ENCODE measurements at places on chromosomes 11 and 22. TPM values are rescaled to one million over a fixed set of nuclear protein-coding genes. Genes with fewer than 3 reads are reported as not detected.
A peak's percentile ranks its signal among the peaks of the same experiment; 100 is the strongest.

Gene MPPED1
- not detected for total RNA-seq

Gene NRIP3
- 2.3 TPM for total RNA-seq

- no peak for DNase-seq
These were observed 37.8 kb downstream of the TSPAN18 start for GRCh38 chr11:44764583-44764982.

GRCh38 chr11:128496249-128496648 is 91.1 kb downstream of the ETS1 start:
- DNase-seq, result no peak

Gene TP53I11
- 23.5 TPM for total RNA-seq

DNA sequence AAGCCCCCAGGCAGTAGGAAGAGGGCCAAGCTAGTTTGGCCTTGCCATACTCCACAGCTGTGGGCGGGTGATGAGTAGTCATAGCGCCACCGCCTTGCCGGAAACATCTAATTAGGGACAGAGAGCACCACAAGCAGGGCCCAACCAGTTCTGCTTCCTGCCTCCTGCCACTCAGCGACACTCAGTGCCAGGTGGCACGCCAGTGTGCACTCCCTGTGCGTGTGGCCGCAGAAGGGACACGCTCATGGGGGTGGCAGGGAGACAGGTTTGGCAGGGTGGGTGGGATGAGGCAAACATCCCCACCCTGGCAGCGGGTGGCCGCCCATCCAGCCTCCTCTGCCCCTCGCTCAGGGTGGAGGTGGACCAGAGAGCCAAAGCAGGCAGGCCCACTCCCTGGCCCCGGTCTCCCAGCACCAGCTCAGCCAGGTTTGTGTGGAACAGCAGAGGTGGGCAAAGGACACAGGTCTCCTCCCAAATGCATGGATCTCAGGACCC is 4.9 kb downstream of the OVOL1 start:
- peak; percentile 46 for DNase-seq

DNA sequence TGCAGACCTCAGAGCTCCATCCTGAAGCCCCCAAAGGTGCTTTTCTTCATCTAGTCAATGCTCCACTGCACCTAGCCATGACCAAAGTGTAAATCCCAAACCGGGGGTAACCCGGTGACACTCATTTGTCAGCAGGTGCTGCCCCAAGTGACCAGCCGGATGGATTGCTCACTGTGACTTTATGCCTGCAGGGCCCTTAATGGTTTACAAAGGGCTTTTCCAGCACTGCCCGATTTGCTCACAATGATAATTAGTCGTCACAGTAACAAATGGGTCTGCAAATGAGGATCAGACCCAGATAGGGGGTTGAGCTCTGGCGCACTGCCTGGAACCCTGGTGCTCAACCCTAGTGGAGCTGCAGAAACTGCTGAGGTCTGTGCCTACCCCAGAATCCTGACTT is 45.7 kb upstream of the CD5 start:
- DNase-seq, result no peak

GRCh38 chr11:19378814-19379213 is 138.1 kb upstream of the E2F8 start:
- no peak for DNase-seq

DNA sequence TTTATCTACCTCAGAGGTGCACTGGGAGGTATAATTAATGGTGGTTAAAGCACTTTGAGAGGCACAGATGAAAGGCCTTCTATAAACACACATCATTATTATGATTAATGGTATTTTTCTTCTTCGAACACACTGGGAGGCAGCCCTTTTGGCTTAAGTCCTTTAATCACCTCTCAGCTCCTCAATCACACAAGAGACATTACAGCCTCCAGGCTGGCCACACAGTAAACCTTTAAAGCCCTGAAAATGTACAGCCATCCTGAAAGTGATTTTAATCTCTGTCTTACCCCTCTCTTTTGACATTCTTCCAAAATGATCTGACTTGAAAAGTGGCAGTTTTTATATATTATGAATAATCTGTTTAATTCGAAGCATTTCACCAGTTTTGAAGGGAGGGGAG is 54.3 kb upstream of the VSTM5 start:
- DNase-seq, result no peak

- peak; percentile 98 for DNase-seq
These were observed 38.3 kb downstream of the PIK3IP1 start for GRCh38 chr22:31253949-31254348.

DNA sequence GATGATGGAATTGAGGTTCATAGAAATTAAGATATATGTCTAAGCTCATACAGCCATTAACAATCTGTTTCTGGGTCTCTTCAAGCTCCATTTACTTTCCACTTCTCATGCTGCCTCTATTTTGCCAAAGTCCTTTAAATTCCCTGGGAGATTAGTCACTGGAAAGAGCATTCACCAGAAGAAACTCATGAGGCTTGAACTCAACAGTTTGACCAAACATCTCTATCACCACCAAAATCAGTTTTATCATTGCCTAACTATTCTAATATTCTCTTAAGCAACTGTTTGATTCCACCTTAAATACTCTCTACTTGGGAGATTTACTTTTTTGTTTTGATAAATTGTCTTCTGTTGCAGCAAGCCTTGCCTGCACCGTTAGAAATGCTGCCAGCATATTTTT is 881.3 kb downstream of the KCNA4 start:
- no peak for DNase-seq

Gene APOL5
- not detected for total RNA-seq

- DNase-seq, result no peak
These were observed 235.3 kb upstream of the SORL1-AS1 start for GRCh38 chr11:121688055-121688491.

- DNase-seq, result no peak
These were observed 861.4 kb upstream of the RAG2 start for GRCh38 chr11:37459456-37459855.

GRCh38 chr11:95229993-95230809 is 801 bp downstream of the SESN3 start:
- peak; percentile 42 for DNase-seq

Gene RFPL2
- not detected for total RNA-seq

GRCh38 chr22:45069925-45070324 is 60.1 kb upstream of the PHF21B start:
- peak; percentile 86 for DNase-seq

DNA sequence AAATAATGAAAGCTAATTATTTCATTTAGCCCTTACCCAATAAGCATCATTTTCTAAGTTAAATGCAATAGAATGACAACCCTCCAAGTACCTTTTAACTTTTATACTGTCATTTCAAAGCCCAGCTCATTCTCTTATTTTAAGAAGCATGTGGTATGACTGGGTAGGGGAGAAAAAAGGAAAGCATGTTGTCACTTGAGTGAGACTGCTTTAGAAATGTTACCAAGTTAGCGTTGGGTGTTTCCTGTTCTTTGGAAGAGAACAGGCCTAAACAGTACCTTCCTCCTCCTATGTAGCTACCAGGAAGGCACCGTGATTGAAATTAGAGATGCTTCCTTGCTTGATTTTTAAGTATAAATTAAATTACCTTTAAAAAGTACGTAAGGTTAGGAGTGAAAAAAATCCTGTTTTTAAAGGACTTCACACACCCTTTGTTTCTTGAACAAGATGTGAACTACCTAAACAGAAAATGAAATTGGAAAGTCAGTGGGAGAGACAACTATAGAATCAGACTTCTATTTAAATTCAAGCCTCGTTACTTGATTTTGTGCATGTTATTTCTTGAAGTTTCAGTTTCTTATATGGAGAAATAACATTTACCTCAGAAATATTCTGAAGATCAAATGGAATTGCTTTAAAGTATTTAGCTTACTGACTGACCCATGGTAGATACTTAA is 741 bp upstream of the CNTF start:
- peak; percentile 40 for DNase-seq

GRCh38 chr11:85299258-85299942 is 327.7 kb downstream of the DLG2 start:
- no peak for DNase-seq

Gene CNGA4
- 0.35 TPM for total RNA-seq

GRCh38 chr11:5004424-5005274 is 10.0 kb downstream of the OR51L1 start:
- DNase-seq, result peak; percentile 63

GRCh38 chr22:41320416-41321240 is 19.3 kb downstream of the ZC3H7B start:
- DNase-seq, result no peak

DNA sequence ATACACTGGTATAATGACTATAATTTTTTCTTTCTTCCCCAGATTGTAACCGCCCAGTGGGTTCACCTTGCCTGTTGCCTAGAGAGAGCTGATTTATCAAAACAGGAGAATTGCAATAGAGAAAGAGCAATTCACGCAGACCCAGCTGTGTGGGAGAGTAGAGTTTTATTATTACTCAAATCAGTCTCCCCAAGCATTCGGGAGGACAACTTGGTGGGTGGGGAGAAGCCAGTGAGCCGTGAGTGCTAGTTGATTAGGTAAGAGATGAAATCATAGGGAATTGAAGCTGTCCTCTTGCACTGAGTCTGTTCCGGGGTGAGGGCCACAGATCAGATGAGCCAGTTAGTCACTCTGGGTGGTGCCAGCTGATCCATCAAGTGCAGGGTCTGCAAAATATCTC is 73.2 kb downstream of the SLC35F2 start:
- DNase-seq, result no peak

Gene BIRC3
- 0.83 TPM for total RNA-seq

Gene DDI1
- not detected for total RNA-seq

- DNase-seq, result no peak
These were observed 79.3 kb downstream of the DSCAML1 start for GRCh38 chr11:117717485-117718314.

- DNase-seq, result no peak
These were observed 171.7 kb upstream of the NCAM1 start for GRCh38 chr11:112789481-112789880.

DNA sequence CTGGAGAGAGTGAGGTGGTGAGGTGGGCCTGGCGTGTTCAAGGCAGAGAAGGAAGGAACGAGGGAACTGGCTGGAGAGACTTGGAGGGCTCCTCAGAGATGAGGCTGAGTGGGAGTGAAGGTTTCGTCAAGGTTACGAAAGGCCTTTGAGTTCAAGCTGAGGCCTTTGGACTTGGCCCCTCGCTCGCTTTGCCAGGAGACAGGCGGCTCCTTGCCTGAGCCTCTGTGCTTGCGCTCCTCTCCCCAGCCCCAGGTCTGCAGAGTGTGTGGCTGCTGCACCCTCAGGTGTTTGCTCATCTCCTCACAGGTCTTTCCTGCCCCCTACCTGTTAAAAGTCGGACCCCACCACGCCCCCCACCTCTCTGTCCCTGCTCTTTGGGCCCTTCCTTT is 91.6 kb downstream of the ATXN10 start:
- DNase-seq, result no peak

GRCh38 chr22:25987948-25988347 is 181.3 kb upstream of the SEZ6L start:
- no peak for DNase-seq
